ENCODE measurements at places on chromosomes 2 and 18. TPM values are rescaled to one million over a fixed set of nuclear protein-coding genes. Genes with fewer than 3 reads are reported as not detected.

ADGRF3 gene
- total RNA-seq = under 0.01 TPM

ZNF892 gene
- total RNA-seq = 4.0 TPM

AMER3 gene
- not detected for total RNA-seq

CYP27A1 gene
- 0.58 TPM for total RNA-seq

MLPH gene
- total RNA-seq = 24.7 TPM

Data from regular cardiac myocyte (primary cell).